Activated CD4-positive, alpha-beta T cell treated with anti-CD3 and anti-CD28 coated beads for 36 hours (primary cell): ENCODE measurements at places on chromosomes 7 and 10.

- no peaks in the 10 kb centered on the region for H3K27me3 ChIP-seq
- no peak overlapping the region for H3K4me3 ChIP-seq
- no peak overlapping the region for H3K27ac ChIP-seq
- no peaks in the 10 kb centered on the region for H3K4me1 ChIP-seq
These were observed 47.6 kb downstream of the ABRAXAS2 start for GRCh38 chr10:124849111-124849773.

GRCh38 chr7:84941936-84942335, 244.9 kb downstream of the SEMA3D start:
- H3K36me3 ChIP-seq, result no peaks in the 10 kb centered on the region
- H3K4me1 ChIP-seq, result no peaks in the 10 kb centered on the region
- H3K27ac ChIP-seq, result no peak overlapping the region
- no peak for DNase-seq
- H3K4me3 ChIP-seq, result no peak overlapping the region

DNA sequence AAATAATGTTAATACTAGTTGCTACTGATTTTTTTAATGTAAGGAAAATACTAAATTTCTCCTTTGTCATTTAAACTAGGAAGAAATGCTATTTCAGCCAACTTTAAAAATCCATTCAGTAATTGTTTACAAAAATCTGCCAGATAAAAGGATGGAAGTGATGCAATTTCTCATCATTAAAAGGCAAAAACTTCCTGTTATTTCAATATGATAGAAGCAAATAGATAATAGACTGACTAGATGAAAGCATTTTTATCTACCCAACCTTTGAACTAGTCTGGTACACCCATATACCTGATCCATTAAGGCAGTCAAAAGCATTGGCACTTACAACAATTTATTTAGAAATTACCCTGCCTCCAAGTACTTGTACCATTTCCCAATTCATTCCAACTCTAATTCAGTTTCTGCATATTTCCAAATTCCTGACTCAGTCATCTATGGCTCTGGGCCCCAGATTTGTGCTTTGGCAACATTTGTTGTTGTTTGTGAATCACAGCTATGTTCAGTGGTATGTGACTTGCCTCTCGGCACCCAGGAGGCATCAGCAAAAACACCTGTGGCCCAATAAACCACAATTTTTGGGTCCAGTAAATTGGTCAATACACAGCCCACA, 482.6 kb upstream of the SEMA3A start:
- no peak overlapping the region for H3K27ac ChIP-seq
- H3K36me3 ChIP-seq, result no peaks in the 10 kb centered on the region
- H3K27me3 ChIP-seq, result no peaks in the 10 kb centered on the region
- H3K4me3 ChIP-seq, result no peak overlapping the region
- H3K4me1 ChIP-seq, result no peaks in the 10 kb centered on the region

- DNase-seq, result no peak
- H3K36me3 ChIP-seq, result no peaks in the 10 kb centered on the region
- H3K4me3 ChIP-seq, result no peak overlapping the region
- H3K27me3 ChIP-seq, result peaks cover 4% of the 10 kb centered on the region
These were observed 46.4 kb upstream of the CC2D2B start for GRCh38 chr10:95861386-95861785.

DNA sequence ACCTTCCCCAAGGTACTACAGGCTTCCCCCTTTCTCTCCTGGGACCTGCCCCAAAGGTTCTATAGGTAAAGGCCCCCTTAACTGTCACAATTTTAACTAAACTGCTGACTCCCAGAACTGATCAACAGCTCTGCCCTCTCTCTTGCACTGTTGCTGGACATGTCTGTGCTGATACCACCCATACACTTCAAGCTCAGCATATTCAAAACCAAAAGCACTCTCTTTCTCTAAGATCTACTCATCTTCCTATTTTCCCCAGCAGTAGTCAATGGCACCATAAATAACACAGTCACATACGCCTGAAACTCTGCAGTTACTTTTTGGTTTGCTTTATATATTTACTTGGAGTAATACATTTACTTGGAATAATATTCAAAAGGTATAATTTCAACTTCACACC, 12.3 kb downstream of the OSBPL3 start:
- peak overlapping the region; percentile 58 for H3K27ac ChIP-seq
- H3K4me3 ChIP-seq, result no peak overlapping the region
- no peak for DNase-seq
- H3K27me3 ChIP-seq, result no peaks in the 10 kb centered on the region

GRCh38 chr10:121092720-121093095, 241.5 kb downstream of the WDR11 start:
- no peak overlapping the region for H3K4me3 ChIP-seq
- H3K27ac ChIP-seq, result no peak overlapping the region
- no peaks in the 10 kb centered on the region for H3K36me3 ChIP-seq

- no peaks in the 10 kb centered on the region for H3K27me3 ChIP-seq
- H3K27ac ChIP-seq, result no peak overlapping the region
- H3K36me3 ChIP-seq, result no peaks in the 10 kb centered on the region
These were observed 428 bp downstream of the CALML5 start for GRCh38 chr10:5498791-5499492.

DNA sequence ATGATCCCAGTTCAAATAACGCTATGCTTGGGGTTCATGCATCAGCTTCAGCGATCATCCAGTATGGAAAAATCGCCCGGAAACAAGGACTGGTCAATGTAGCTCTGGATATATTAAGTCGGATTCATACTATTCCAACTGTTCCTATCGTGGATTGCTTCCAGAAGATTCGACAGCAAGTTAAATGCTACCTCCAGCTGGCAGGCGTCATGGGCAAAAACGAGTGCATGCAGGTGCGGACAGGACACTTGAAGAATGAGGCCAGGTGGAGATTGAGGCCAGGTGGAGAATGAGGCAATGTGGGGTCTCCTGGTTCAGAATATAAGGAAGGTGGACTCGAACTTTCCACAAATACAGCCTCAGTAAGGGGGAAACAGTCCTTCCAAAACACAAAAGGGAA, 105.8 kb downstream of the TRRAP start:
- no peak for DNase-seq
- no peaks in the 10 kb centered on the region for H3K4me1 ChIP-seq
- no peak overlapping the region for H3K4me3 ChIP-seq
- no peak overlapping the region for H3K27ac ChIP-seq

DNA sequence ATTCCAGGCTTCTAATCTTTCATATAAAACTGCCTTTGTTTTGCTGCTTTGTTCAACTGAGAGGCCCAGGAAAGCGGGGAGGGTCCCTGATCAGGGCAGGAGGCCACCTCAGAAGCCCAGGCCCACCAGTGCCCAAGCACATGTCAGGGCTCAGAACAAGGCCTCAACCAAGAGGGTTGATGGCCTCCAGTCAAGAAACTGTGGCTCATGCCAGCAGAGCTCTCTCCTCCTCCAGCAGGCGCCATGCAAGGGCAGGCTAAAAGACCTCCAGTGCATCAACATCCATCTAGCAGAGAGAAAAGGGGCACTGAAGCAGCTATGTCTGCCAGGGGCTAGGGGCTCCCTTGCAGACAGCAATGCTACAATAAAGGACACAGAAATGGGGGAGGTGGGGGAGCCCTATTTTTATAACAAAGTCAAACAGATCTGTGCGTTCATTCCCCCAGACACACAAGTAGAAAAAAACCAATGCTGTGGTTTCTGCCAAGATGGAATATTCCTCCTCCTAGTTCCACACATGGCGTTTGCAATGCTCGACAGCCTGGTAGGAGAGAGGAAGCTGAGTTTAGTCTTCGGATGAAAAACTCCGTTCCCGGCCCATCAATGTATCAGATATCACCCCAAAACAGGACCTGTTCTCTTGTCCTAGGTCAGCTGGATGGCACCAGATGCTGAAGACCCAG, 34.0 kb downstream of the PSAP start:
- peaks cover 6% of the 10 kb centered on the region for H3K4me1 ChIP-seq
- H3K27me3 ChIP-seq, result no peaks in the 10 kb centered on the region
- no peak for DNase-seq
- H3K4me3 ChIP-seq, result no peak overlapping the region
- H3K27ac ChIP-seq, result no peak overlapping the region

DNA sequence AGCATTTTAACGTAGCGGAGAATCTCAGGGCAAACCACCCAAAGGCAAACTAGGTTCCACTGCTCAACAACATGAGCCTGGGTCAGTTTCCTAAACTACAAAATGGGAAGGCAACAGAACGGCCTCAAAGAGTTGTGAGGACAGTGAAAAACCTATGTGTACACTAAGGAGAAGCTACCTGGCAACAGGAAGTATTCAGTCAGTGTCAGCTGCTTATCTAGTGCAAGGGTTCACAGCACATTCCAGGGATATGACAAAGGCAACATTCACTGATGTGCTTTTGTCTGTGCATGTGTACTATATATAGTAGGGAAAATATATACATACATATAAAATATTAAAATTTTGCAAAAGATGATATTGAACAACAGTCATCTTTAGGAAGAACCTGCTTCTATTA, 17.2 kb downstream of the NUDCD3 start:
- no peak for DNase-seq
- H3K36me3 ChIP-seq, result peaks cover 39% of the 10 kb centered on the region

DNA sequence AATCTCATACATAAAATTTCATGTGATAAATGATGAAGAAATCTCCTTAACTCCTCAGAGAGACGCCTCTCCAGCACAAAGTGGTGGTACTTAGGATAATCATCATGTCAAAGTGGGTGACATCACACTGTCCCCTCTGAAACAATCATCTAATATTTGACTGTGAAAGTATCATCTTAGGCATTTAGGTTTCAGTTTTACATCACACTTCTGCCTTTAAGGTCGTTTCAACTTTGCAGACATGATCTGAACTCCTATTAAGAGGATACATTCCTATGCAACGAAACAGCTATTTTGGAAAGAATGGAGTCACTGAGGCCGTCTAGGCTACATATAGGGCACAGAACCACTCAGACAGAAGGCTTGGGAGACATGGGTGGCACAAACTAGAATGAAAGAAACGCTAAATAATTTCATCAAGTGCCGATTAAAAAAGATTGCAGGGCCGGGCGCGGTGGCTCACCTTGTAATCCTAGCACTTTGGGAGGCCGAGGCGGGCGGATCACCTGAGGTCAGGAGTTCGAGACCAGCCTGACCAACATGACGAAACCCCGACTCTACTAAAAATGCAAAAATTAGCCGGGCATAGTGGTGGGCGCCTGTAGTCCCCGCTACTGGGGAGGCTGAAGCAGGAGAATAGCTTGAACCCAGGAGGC, 2.0 kb downstream of the VOPP1 start:
- H3K36me3 ChIP-seq, result peaks cover 16% of the 10 kb centered on the region
- H3K4me1 ChIP-seq, result peaks cover 79% of the 10 kb centered on the region
- no peak for DNase-seq

DNA sequence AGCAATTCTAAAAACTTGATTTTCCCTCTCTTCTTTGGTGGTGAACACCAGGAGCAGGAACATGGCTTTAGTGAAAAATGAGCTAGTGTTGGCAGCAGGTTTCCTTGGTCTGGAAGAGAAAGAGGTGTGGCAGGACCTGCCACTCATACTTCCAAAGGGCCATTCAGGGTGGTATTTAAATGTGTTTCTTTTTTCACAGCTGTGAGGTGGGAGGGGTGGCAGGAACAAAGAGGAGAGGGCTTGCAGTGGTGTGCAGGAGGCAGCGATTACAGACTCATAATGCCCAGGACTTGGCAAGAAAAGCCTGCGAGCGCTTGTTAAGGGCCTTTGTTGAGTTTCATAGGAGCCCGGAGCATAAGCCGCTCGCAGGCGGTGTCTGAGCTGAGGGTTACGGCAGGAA, 36.8 kb downstream of the WIPF3 start:
- H3K4me1 ChIP-seq, result no peaks in the 10 kb centered on the region
- H3K27ac ChIP-seq, result no peak overlapping the region
- DNase-seq, result no peak
- H3K4me3 ChIP-seq, result no peak overlapping the region
- peaks cover 4% of the 10 kb centered on the region for H3K27me3 ChIP-seq
- no peaks in the 10 kb centered on the region for H3K36me3 ChIP-seq

DNA sequence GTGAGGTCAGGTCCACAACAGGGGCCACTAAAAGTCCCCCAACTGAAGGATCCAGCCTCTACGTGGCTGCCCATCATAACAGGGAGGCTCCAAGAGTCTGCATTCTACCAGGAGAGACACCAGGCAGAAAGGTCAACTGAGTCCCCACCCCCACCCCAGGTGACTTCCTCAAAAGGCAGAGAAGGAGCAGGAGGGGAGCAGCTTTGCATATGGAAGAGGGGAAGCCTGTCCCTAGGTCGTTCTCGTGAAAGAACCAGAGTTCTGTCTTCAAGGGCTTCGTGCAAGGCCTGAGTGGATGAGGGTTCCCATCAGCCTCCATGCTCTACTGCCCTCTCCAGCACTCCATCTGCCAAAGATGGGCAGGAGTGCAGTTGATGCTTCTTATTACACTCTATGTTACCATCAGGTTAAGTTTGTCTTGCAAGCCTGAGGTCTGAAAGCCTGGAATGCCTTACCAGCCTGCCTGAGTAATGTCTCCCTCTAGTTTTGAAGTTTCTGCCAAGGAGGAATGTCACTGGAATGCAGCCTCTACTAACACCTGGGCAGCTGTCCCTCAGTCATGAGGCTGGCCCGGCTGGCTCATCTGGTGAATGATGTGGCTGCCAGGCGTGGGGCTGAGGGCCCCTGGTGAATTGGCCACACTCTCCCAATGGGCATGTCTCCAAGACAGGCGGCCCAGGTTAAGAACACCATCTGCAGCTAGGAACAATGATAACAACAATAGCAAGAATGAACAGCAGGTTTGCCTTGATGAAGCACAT, 54.3 kb upstream of the SMNDC1 start:
- H3K27me3 ChIP-seq, result no peaks in the 10 kb centered on the region
- H3K4me1 ChIP-seq, result peaks cover 84% of the 10 kb centered on the region
- H3K4me3 ChIP-seq, result no peak overlapping the region
- no peaks in the 10 kb centered on the region for H3K36me3 ChIP-seq

DNA sequence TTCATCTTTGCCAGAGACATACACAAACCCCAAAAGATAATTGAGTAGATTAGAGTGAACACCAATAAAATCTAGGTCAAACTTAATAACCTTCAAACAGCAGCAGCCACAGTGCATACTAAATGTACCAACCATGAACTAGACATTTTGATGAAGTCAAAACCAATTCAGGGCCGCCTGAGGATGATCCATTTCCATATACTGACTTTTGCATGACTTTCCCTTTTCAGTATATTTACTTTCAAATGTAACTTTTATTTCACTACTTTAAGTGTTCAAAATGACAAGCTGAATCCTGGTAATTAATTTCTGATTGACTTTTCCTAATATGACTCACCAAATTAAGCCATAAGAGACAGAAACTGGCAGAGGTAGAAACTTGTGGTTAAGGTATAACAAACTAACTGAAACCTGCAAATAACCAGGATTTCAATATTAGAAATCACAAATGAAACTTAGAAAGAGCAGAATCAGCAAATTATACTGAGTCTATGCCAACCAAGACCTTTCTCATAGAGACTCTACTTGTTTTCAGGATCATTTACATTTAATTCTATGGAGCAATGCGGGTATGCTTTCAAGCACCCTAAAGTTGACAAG, 171.9 kb upstream of the LRRN3 start:
- no peak overlapping the region for H3K4me3 ChIP-seq
- no peak overlapping the region for H3K27ac ChIP-seq
- peaks cover 5% of the 10 kb centered on the region for H3K36me3 ChIP-seq
- H3K27me3 ChIP-seq, result peaks cover 3% of the 10 kb centered on the region
- peaks cover 13% of the 10 kb centered on the region for H3K4me1 ChIP-seq
